ENCODE measurements at places on chromosomes 3 and 15.

GRCh38 chr15:34708422-34708821 is 46.4 kb downstream of the GJD2 start:
- no peak for DNase-seq

- no peak for DNase-seq
Observed at GRCh38 chr3:59737241-59737640, 687.4 kb upstream of the CFAP20DC start.

GRCh38 chr3:142888481-142889211 is at the start of gene PCOLCE2:
Gene PCOLCE2 (minus strand): TSS chr3:142889083. CDS start chr3:142888896, 187 bp downstream.
- DNase-seq, result no peak

- DNase-seq, result no peak
Observed at GRCh38 chr15:83282776-83283137, 1.7 kb downstream of the BNC1 start.

GRCh38 chr3:53231532-53232511 is 24.0 kb downstream of the TKT start:
- no peak for DNase-seq
